RWPE1 (cell line): ENCODE measurements at places on chromosomes 7 and 10.

DNA sequence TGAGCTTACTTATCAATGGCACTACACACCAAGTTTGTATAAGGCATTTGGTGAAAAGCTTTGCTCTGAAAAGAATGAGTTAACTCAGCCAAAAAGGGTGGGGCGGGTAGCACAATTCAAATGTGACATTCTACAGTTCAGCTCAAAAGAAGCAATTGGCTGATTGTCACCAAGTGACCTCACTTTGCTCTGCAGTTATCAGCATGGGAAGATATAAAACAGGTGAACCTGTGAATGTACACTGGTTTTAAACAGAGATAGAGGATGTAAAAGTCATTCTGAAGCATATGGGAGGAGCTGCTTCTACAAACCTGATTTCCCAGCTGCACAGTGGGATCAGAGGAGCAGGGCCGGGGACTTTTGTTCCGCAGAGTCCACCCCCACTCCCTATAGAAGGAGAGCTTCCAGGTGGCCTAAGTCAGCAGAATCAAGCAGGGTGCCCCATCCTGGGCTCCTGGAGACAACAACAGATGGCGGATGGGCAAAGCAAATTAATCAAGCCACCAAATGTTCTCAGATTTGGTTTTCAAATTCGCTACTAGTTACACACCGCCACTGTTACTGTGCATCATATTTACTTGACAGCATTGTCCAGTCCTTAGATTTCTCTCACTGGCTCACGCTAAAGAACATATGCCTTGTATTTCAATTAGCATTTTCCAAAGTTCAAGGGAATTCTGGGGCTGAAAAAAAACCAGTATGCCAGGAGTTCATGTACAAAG, 27.5 kb upstream of the NPVF start:
- no peak for DNase-seq

- no peak for DNase-seq
These were observed 139.1 kb upstream of the RHEB start for GRCh38 chr7:151658778-151659177.

- DNase-seq, result peak; percentile 62
These were observed 15.6 kb upstream of the LMTK2 start for GRCh38 chr7:98091061-98091460.

DNA sequence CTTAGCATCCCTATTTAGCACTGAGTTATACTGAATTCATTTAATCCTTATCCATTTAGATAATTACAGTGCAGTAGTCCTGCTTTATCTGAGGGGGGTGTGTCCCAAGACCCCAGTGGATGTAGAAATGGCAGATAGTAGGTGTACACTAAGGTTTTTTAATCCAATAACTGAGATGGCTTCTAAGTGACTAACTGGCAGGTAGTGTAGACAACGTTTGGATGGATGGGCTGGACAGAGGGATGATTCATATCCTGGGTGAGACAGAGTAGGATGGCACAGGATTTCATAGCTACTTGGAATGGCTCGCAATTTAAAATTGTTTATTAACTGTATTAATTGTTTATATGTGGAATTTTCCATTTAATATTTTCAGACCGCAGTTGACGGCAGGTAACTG, 295.6 kb downstream of the CCDC3 start:
- peak; percentile 30 for DNase-seq

DNA sequence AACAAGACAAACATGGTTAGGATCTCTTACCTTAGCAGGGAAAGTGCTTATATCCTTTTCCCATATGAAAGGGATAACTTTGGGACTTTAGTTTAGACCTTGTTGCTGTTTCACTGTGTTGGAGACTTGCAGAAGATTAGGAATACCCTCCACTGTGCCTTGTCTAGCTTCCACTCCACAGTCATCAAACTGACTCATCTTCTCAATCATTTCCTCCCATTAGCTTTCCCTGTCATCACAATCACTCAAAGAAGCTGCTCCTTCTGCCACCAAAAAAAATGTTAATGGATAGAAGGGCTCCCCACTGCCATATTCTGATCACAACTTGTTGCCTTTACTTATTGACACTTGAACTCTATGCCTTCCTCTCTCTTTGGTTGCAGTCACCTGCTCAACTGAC, 16.8 kb downstream of the GNG11 start:
- DNase-seq, result no peak

GRCh38 chr7:22189741-22190140, 167.2 kb downstream of the RAPGEF5 start:
- no peak for DNase-seq
